ENCODE measurements at places on chromosomes 2 and 18.

DNA sequence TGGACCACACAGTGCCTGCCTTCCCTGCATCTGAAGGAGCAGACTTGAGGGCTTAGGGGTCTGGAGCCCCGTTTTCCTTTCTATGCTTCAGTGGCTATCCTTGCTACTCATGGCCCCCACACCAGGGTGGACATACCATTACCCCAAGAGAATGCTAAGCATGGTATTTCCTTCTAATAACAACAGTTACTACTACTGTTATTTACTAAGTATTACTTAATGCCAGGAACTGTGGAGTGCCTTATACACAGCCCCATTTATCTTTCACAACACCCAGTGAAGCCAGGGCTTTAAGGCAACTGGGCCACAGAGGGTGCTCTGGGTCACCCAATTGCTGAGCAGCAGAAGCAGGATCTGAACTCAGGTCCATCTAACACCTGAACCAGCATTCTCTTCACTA lies 5.8 kb upstream of the PAX8 start:
- DNase-seq = no peak

DNA sequence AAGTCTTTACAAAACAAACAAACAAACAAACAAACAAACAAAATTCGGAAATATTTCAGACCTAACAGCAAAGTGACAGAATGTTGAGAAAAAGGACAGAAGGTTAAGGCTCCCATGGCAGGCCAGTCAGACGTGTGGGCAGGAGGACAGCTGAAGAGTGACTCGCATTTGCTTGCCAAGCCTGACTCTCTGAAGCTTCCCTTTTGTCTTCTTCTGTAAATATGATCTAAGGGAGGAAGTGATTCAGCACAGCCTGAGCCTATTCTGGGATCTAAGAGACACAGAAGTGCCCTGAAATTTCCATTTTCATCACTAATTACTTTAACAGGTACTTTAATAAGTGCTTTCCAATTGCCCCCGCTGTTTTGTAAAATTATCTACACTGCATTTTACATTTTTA lies 134.0 kb upstream of the LYPD1 start:
- DNase-seq = no peak

- no peak for DNase-seq
Measured at GRCh38 chr2:70367722-70368323, 66.0 kb upstream of the FAM136A start.

DNA sequence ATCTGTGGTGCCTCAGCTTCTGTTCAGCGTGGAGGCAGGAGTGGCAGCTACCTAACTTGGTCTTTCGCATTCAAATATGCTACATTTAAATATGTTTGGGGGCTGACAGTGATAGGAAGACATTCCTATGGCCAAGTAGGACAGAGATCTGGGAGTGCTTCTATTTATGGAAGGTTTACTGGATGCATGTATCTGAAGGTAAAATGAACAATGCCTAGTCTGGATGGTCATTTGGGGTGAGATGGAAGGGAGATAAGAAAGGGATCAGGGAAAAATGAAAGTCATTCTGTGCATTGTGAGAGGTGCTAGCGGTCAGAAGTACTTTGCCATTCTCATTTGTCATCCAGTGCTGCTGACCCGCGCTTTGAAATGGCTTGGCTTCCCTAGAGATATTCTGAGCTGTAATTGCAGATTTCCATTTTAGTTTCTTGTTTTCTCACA lies 300.9 kb upstream of the FBXO11 start:
- DNase-seq = no peak

- DNase-seq = no peak
Measured at GRCh38 chr2:163692611-163693482, 43.0 kb downstream of the FIGN start.

- no peak for DNase-seq
Measured at GRCh38 chr2:114119862-114120261, 230.0 kb downstream of the ACTR3 start.

- DNase-seq = no peak
Measured at GRCh38 chr2:206232287-206233035, 42.0 kb upstream of the ZDBF2 start.

DNA sequence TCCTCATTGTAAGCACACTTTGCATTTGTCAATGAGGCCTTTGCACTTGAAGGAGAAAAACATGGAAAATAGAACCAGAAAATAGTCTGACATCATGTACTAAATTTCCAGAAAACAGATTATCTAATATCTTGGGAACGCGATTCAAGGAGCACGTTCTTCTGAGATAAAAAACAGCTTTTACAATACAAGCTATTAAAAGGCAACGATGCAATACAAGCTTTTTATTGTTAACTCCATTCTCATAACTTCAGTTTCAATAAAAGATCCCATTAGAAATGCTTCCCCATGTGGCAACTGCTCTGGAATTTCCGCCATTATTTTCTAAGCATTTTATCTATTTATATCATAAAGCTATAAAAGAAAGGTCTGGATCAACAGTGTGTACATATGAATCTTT lies 40.3 kb downstream of the NRXN1 start:
- no peak for DNase-seq
